ENCODE measurements at places on chromosomes 1 and 21. TPM values are rescaled to one million over a fixed set of nuclear protein-coding genes. Genes with fewer than 3 reads are reported as not detected.

DNA sequence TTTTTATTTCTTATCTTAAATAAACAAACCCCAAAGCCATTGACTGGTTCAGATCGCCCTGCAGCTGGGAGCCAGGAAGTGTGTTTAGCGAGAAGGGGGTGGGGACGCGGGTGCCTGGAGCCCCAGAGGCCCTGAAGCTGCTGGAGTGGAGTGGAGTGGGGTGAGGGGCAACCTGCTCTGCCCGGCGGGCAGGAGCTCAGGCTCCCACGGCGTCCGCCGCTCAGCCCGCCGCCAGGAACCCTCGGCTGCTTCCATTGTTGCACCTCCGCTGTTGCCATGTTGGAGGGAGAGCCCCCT lies 673 bp downstream of the PIK3C2B start:
- no peak for DNase-seq

Gene CD84
- 10.1 TPM for total RNA-seq

- no peak for DNase-seq
Measured at GRCh38 chr1:199269241-199269640, 630.4 kb downstream of the PTPRC start.

Gene TGFB2
- 0.94 TPM for total RNA-seq

- DNase-seq = no peak
Measured at GRCh38 chr1:234543442-234544086, 64.6 kb upstream of the TARBP1 start.

DNA sequence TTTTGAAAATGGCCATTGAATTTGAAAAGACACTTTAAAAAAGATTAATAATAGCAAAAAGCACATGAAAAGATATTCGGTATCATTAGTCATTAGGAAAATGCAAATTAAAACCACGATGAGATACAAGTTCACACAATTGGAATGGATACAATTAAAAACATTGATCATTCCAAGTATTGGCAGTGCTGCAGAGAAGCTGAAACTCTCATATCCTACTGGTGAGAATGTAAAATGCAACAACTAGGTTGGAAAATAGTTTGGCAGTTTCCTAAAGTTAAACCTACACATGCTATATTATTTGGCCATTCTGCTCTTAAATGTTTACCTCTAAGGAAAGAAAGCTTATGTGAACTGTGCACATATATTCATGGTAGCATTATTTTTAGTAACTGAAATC lies 838.7 kb upstream of the PRMT6 start:
- DNase-seq = no peak

DNA sequence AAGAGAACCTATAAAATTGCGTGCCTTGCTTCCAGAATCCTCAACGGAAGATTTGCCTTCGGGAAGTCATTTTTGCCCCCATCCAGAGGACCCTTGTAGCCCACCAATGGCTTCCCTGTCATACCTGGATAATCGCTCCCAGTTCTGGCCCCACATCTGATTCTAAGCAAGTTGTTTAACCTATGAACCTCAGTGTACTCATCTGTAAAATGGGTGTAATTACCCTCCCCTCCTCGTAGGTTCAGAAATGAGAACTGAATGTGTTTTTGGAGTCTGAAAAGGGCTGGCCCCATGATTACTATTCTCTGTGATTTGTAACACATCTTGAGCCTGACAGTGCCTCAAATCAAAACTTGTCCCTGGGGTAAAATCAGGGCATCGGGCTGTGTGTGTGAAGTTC lies 81.6 kb upstream of the TMEM51 start:
- DNase-seq = no peak

DNA sequence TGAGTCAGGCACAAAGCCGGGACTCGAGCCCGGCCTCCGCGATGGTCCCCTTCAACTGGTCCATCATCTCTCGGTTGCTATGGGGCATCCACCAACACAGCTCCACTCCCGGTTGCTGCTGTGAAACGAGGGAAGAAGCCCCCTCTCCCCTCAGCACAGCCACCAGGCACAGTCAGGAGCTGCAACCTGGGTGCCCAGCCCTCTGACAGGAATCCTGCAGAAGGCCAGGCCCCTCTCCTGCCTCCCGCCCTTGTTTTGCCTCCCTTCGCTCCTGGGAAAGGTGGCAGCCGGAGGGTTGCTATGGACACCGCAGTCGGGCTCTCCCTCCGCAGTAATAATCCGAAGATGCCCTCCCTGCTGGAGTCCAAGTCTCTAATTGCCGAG lies 8.9 kb upstream of the KCNN3 start:
- DNase-seq = no peak

Gene PRPF38A
- 39.4 TPM for total RNA-seq

GRCh38 chr1:171931752-171932151 lies 90.5 kb downstream of the DNM3 start:
- no peak for DNase-seq

GRCh38 chr1:194568610-194569009 lies 1382.2 kb upstream of the B3GALT2 start:
- DNase-seq = no peak

DNA sequence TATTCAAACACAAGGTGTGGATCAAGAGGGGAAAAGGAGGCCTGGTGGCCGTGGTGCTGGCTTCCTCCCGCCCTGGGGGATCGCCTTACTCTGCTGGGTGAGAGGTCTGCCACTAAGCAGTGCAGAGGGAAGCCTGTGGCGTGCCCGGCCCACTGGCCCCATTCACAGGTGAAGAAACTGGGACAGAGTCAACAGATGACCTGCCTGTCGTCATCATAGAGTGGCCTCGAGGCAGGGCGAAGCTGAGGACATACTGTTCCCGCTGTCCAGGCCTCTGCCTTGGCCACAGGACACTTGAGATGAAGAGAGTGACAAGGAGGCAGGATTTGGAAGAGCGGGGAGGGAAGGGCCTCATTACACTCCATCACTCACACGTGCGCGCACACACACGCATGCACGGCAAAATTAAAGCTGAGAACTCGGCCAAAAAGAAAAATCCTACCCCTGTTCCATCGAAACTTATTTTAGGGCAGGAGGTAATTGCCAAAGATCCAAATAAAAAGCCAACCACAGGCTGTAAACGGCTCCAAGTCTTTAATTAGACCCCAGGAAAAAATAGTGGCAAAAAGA lies 50.5 kb downstream of the CASZ1 start:
- no peak for DNase-seq

DNA sequence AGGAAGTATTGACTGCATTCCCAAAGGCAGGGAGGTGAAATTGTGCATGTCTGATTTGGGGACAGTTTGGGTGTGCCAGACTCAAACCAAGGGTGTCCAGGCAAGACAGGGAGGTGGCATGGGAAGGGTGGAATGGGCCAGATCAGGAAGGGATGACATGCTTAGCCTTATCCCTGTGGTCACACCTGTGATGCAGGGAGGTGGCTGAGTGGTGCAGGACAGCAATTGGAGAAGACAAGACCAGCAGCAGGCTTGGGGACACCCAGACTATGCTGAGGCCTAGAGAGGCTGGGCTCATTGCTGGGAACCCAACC lies 4.0 kb downstream of the FOXO6 start:
- DNase-seq = no peak

DNA sequence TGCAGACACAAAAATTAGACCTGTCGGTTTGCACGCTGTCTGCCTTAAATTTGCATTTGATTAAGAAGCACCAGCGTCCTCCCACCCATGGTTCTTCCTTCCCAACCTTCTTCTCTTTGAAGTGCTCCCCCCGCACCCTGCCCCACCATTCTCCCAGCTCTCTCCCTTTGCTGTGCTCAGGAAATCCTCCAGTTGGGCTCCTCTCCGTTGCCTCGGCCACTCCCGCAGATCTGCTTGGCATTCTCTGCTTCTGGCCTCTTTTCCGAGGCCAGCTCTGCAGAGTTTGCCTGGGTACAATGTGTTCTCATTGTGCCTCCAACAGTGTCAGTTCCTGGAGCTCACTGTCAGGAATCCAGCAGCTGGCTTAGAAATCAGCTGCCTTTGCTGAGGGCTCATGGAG lies 126.1 kb downstream of the NAV1 start:
- DNase-seq = no peak

DNA sequence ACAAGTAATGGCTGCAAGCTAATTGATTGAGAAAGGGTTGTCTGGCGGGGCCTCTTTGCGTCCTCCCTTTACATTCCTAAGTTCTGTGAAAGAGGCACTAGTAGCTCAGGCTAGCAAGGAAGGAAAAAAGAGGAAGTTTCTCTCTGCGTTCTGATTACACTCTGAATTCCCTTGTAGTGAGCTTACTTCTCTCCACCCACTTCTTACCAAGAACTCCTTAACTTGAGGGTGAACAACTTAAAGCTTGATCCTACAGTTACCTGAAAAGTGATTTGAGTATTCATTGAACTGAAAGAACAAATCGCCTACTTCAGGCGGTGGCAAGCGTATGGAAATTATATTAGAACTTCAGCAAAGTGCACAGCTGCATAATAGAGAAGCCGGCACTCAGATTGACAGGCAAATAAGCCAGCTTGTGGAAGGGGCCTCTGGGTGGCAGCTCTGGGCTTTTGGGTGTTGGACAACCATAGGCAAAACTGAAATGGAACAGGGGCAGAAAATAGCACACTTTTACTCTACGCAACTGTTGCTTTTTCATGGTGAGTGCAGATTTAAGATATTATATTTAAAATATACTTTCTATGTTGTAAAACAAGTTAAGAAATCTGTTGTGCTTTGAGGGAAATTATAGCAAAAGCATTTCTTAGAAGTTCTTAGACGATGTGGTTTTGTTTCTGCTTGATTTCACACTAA lies 464.5 kb downstream of the USP25 start:
- DNase-seq = no peak

Gene KRTAP12-2
- total RNA-seq = not detected

- no peak for DNase-seq
Measured at GRCh38 chr1:23979387-23979880, 693 bp downstream of the SRSF10 start.

GRCh38 chr1:79469139-79469538 lies 462.6 kb upstream of the ADGRL4 start:
- DNase-seq = no peak

DNA sequence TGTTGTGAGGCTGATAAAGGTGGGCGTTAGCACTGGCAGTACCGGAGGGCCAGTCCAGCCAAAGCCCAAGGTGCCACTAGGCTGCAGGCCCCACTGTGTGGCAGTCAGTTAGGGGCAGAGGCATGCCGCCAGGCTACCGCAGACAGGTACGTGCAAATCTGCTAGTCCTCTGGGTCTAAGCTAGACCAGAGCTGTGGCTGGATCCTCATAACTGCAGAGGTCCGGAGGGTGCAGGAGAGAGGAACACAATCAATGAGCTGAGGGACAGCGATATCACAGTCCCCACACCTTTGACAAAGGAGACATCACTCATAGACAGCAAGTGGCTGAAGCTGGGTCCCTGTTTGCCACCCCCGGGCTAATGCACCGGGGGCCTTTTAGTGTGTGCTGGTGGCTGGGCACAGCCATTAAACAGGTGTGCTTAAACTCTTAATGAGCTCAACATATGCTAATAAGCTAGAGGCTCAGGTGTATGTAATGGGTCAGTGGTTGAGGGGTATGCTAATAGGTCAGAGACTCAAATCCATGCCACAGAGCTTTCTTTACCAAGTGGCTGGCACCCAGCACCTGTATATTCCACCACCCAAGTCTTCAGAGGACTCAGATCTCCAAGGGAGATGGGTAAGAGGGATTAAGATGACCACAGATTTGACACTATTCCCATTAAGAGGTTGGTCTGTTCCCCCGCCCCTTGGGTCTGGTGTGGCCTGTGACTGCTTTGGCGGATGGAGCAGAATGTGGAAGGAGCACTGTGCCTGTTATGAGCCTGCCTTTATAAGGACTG lies 82.0 kb downstream of the GLIS1 start:
- no peak for DNase-seq

Gene SPEN
- total RNA-seq = 16.3 TPM

DNA sequence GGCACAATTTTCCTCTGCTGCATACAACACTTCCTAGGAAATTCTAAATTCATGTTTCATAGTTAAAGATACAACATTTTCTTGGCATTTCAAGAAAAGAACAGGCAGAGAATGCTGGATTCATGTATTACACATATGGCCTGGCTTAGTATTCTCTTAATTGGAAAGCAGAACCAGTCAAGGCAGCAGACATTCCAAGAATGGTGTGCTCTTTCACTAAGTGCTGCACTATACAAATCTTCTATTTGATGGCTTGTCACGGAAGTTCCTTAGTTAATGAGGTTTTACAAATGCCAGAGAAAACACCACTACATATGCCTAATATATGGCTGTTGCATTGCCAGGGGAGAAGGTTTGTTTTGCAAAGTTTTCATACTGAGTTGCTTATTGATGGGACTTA lies 80.8 kb upstream of the DYNLT5 start:
- no peak for DNase-seq

DNA sequence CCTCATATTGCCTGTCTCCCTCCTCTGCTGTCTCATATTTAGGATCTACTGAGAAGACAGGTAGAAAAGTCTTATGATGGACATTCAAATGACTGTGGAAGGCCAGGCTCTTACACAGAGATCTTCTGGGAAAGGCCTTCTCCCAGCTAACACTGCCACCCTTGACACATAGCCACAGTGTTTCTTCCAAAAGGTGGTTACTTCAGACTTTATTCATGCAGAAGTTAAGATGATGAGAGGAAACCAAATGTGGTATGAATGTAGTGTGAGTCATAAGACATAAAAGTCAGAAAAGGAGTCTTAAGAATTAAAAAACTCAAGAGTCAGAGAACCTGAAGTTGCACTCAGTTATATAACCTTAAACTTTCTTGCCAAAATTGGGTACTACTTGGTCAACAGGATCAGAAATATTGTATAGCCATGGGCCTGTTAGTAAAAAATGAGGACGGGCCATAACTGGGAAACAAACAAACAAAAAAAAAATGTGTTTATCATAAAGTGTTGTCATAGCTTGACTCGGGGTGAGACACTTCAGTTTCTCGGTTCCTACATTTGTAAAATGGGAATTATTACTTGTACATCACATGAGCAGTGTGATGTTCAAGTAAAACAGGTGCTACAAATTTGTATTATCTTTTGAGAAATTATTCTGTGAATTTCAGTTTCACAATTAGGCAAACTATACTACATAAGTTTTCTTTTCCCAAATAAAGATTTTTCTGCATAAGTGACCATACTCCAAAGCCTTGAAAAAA lies 1.2 kb upstream of the DENND1B start:
- no peak for DNase-seq

- no peak for DNase-seq
Measured at GRCh38 chr21:14523234-14523633, 22.9 kb downstream of the SAMSN1 start.

Gene HAO2
- 5.8 TPM for total RNA-seq

DNA sequence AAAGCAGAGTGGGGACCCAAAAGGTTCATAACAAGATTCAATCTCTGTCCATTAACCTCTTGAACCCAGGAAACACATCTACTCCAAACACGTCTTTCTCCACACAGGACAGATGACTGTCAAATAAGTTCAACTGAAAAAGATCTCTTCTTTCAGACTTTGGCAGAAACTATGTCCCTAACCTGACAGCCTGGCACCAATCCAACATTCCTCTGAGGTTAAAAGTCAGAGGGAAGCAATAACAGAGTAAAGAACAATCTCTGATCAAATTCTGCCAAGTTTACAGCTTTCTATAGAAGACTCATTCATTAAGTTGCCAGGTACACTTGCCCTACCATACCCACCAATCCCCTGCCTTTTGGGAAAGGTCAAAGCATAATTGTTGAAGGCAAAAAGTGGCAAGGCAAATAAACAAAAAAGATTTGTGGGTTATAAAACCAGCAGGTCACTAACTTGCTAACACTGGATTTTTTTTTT lies 31.9 kb downstream of the OTUD7B start:
- no peak for DNase-seq

Gene FAM72A
- 8.5 TPM for total RNA-seq

Gene TEX38
- total RNA-seq = not detected
